ENCODE measurements at places on chromosomes 4 and X.

- no peak for DNase-seq
Observed at GRCh38 chrX:134737061-134737460, 78.8 kb upstream of the PLAC1 start.

- DNase-seq: no peak
Observed at GRCh38 chr4:139196462-139196861, 19.4 kb upstream of the ELF2 start.

DNA sequence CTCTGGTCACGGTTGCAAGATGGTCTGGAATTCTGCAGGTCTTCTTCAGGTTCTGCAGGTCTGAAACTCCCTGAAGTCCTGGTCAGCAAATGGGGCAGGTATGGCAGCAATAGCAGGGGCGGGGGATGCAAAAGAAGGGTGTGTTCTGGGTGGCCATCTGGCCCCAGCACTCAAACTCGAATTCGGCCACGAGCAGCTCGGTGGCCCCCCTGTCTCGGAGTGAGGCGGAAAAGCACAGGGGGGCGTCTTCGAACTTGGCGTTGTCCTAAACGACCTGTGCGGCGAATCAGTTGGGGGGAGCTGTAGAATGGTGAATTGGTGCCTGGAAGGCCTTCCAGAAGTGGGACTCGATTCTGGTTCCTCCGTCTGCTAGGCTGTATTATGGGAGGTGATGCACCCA, 2.1 kb downstream of the RTL5 start:
- no peak for DNase-seq

GRCh38 chr4:94577136-94577535, 125.4 kb downstream of the PDLIM5 start:
- no peak for DNase-seq

DNA sequence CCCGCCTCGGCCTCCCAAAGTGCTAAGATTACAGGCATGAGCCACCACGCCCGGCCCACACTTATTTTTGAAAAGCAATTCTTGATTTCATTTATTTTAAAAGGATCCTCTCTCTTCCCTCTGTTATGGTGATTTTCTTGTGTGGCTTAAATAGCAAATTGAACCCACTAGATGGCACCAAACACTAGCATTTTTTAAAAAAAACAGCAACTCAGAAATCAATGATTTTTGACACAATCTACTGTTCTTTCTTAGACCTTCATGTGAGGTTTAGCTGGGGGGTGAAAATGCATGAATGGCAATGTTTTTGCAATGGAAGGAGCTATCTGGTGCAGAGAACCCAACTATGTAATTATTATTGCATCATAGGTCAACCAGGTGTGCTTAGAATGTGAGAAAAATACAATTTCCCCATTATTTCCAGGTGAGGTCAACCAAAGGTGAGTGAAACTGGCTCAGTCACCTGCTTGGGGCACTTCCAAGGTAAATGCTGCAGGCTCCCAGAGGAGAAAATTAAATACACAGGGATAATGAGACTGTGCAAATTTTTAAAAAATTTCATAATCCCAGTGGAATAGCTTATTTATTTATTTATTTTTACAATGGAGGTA, 226.7 kb upstream of the PRKX start:
- DNase-seq: peak; percentile 32

DNA sequence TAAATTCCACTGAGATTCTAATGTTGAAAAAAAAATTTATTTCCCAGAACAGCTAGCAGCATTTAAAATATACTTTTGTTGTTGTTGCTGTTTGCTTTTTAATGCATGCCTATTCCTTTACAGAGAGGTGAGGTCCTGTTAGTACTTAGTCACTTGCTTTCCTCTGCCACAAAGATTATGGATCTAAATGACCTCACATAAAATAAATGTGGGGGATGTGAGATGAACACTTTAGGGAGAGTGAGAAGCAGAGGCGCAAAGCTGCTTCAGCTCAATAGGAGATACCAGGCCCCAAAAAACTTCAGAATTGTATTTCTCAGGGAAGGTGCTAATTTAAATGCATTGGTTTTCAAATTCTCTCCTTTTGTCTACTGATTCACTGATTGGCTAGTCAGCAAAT, 4.0 kb downstream of the LDB2 start:
- no peak for DNase-seq

DNA sequence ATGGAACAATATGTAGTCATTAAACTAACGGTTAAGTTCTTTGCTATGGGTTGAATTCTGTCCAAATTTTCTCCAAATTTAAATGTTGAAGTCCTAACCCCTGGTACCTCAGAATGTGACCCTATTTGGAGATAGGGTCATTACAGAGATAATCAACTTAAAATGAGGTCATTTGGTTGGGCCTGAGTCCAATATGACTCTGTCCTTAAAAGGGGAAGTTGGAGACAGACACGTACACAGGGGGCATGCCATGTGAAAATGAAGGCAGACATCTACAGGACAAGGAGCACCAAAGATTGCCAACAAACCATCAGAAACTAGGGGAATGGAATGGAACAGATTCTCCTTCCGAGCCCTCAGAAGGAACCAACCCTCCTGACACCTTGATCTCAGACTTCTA, 492.0 kb upstream of the FTHL17 start:
- DNase-seq: no peak

DNA sequence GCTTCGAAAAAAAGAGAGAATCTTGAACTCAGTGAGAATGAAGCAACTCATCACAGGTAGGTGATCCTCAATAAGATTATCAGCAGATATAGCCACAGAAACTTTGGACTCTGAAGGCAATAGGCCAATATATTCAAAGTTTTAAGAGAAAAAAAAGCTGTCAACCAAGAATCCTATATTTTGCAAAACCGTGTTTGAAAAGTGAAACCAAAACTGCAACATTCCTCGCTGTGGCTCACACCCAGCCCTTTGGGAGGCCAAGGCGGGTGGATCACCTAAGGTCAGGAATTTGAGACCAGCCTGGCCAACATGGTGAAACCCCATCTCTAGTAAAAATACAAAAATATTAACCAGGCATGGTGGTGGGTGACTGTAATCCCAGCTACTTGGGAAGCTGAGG, 22.8 kb downstream of the MAD2L1 start:
- no peak for DNase-seq

GRCh38 chr4:181982437-181982836, 260.8 kb upstream of the TENM3 start:
- DNase-seq: no peak

DNA sequence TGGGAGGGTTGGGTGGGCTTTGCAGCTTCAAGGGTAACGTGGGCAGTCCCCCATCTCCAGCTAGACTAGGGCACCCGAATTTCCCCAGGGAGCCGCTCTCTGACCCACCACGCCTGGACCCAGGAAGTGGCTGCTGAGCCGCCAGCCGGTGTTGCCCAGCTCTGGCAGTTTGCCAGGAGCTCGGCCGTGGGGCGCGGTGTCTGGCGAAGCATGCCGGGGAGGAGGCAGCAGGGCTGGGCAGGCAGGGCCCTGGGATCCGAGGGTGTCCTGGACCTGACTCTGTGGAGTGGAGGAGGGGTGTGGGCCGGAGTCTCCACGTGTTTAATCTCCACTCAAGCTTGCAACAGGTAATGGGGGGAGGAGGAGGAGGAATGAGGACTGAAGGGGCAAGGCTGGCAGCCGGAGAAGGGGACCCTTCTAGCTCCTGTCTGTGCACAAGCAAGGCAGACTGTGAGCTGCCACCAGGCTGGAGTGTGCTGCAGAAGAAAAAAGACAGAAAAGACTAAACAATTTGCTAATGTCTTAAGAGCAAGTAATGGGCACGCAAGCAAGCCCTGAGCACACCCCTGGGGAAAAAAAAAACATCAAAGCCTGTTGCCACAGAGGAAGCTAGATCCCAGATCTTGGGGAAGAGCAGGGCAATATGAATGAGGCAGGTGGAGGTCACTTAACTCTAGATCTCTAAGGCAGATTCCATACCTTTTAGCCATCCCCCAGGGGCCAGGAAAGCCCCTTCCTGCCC, 2.4 kb downstream of the LONRF3 start:
- DNase-seq: no peak

- DNase-seq: no peak
Observed at GRCh38 chr4:124427095-124427767, 285.3 kb downstream of the ANKRD50 start.

DNA sequence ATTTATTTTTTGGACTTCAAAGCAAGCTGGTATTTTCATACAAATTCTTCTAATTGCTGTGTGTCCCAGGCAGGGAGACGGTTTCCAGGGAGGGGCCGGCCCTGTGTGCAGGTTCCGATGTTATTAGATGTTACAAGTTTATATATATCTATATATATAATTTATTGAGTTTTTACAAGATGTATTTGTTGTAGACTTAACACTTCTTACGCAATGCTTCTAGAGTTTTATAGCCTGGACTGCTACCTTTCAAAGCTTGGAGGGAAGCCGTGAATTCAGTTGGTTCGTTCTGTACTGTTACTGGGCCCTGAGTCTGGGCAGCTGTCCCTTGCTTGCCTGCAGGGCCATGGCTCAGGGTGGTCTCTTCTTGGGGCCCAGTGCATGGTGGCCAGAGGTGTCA, 15.3 kb downstream of the FGFR3 start:
- no peak for DNase-seq

GRCh38 chr4:8264106-8264505, 5.4 kb upstream of the HTRA3 start:
- no peak for DNase-seq

GRCh38 chr4:184448821-184449220, 25.5 kb downstream of the IRF2 start:
- no peak for DNase-seq

DNA sequence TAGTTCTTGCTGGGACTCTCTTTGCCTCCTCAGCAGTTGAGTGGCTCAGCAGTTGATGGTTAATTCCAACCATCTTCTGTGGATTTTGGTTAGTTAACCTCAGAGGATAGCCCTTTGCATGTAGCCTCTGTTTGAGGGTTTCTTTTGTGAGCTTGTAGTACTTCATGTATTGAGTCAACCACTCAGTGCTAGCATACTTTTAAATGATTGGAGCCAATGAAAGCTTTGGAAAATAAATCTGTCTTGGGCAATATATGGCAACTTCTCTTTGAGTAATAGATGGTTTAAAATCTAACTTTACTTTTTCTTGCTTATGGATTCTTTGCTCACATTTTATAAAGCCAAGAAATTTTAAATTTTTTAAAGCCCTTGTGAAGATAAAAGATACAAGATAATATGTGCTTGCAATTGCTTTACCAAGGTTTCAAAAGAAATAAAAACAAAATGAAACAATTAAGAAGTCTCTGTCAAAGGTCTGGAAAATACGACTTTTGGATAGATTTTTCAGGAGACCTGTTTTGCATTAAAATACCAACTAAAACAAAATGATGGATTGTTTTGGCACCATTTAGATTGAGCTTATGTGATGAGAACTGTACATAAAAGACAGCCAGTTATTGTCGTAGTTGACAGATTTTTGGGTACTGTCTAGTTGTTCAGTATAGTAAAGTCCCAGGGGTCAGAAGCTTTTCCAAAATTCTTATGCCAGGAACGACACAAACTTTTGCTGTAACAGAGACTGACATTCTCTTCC, 181.9 kb downstream of the SPRY1 start:
- DNase-seq: no peak

DNA sequence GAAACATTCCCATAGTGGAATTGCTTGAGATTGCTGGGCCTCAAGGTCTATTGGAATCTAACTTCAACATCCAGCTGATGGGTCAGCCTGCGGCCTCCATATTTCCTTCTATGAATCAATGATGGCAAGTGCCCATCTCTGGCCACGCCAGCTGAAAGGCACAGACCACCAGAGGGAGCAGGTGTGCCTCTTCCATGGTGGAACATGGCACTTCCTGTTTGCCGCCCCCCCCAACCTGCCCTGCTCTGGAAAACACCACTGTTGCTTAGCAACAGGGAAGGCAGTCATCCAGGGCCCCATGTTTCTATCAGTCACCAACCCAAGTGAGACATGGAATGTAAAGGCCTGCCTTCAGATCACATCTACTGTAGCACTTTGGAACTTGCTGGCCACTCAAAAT, 11.6 kb downstream of the PAGE4 start:
- peak; percentile 73 for DNase-seq

- no peak for DNase-seq
Observed at GRCh38 chr4:88195328-88196012, 37.0 kb upstream of the ABCG2 start.

GRCh38 chr4:23970201-23970850, 80.5 kb upstream of the PPARGC1A start:
- DNase-seq: no peak

DNA sequence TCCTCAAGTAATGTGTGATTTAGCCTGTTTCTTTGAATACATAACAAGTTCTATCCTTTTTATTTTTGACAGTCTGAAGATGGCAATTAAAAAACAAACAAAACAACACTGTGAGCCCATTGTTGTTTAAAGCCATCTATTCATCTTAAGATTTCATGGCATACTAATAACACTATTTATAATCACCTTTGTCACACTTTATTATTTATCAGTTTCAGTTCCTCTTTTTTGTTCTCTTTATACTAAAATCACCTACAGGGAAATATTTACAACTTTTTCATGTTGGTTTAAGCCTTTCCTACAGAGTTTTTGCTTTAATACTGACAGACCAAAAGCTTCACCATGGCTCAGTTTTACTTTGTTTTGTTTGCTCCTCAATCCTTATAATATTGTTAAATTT, 247.4 kb upstream of the CTSO start:
- DNase-seq: no peak

GRCh38 chrX:48695534-48695896, 1.0 kb upstream of the SUV39H1 start:
- DNase-seq: no peak

DNA sequence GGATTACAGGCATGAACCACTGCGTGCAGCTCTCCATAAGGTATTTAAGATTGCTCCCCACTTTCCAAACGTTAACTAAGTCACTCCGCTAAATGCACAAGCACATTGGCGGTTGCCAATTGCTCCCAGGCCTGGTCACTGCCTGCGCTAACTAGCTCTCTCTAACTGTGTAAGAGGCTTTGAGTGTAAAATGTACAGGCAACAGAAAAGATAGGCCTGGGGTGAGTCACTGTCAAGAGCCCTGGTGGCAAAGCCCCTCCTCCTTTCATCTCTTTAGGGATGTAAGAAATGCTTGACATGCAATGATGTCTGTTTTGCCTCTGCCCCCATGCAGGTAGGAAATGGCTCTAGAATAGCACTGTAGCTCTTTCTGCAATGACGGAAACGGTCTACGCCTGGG, 329.7 kb upstream of the GATB start:
- no peak for DNase-seq

GRCh38 chr4:109041463-109042360, 260.7 kb downstream of the COL25A1 start:
- no peak for DNase-seq

DNA sequence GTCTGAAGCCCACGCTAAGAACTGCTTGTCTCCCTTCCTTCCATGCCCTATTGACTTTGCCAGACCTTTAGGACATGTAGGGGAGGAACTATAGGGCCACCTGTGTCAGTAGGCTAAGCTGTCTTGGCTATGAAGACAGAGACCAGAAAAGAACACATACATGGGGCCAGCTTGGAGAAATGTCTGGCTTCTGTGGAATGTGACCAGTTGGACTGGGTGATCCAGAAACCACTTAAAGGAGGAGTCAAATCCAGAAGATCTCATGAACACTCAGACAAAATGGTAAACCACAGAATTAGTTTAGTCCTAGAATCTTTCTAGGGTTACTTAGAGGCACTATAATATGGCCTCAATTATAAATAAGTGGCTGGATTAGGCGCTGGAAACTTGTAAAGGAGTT, 42.0 kb downstream of the PHKA2 start:
- no peak for DNase-seq

- no peak for DNase-seq
Observed at GRCh38 chr4:148515248-148515647, 73.0 kb upstream of the NR3C2 start.
